ENCODE measurements at places on chromosomes 2 and 18. TPM values are rescaled to one million over a fixed set of nuclear protein-coding genes. Genes with fewer than 3 reads are reported as not detected.

DNA sequence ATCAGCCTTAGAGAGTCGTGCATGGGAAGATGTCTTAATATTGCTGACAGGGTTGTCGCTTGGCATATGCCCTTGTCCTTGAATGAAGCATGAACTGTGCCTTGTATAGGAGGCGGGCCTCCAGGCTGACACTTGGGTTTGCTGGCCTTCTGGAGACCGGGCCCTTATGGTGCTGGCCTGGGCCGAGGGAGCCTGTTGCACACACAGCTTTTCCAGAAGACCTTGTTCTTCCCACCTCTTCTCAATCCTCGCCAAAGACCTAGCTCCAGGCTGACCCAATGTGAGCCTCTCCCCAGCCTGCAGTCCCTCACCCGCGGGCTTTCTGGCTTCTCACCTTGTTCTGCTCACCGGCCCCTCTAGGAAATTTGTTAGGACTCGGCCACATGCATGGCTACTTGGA is 199.1 kb downstream of the FAM210A start:
- no peak for DNase-seq
- H3K4me1 ChIP-seq: no peaks in the 10 kb centered on the region
- H3K27me3 ChIP-seq: no peaks in the 10 kb centered on the region
- no peak overlapping the region for H3K4me3 ChIP-seq
- H3K36me3 ChIP-seq: no peaks in the 10 kb centered on the region
- no peak overlapping the region for H3K27ac ChIP-seq

- no peak overlapping the region for H3K4me3 ChIP-seq
- no peaks in the 10 kb centered on the region for H3K4me1 ChIP-seq
- H3K27ac ChIP-seq: no peak overlapping the region
- no peaks in the 10 kb centered on the region for H3K27me3 ChIP-seq
- DNase-seq: no peak
- no peaks in the 10 kb centered on the region for H3K36me3 ChIP-seq
Observed at GRCh38 chr2:138956116-138956515, 175.9 kb upstream of the NXPH2 start.

GRCh38 chr2:205642599-205643356 is 39.5 kb upstream of the NRP2 start:
- no peak overlapping the region for H3K27ac ChIP-seq
- no peaks in the 10 kb centered on the region for H3K4me1 ChIP-seq
- H3K4me3 ChIP-seq: no peak overlapping the region
- peaks cover 5% of the 10 kb centered on the region for H3K27me3 ChIP-seq
- no peaks in the 10 kb centered on the region for H3K36me3 ChIP-seq
- no peak for DNase-seq

DNA sequence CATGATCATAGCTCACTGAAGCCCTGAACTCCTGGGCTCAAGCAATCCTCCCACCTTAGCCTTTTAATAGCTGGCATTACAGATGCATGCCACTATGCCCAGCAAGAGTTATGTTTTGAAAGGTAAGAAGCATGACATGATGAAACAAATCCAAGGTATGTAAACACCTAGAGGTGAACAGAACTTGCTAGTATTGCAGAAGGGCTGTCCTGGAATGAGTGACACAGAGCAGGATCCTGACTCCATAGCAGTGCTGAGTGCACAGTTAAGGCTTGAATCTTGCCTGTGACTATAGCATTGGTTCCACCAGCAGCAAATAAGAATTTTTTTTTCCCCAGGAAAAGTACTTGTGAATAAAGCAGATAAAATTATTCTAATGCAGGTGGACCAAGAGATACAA is 309.5 kb downstream of the PIK3C3 start:
- H3K27me3 ChIP-seq: peaks cover 3% of the 10 kb centered on the region
- no peak for DNase-seq
- no peaks in the 10 kb centered on the region for H3K36me3 ChIP-seq
- H3K4me3 ChIP-seq: no peak overlapping the region

DNA sequence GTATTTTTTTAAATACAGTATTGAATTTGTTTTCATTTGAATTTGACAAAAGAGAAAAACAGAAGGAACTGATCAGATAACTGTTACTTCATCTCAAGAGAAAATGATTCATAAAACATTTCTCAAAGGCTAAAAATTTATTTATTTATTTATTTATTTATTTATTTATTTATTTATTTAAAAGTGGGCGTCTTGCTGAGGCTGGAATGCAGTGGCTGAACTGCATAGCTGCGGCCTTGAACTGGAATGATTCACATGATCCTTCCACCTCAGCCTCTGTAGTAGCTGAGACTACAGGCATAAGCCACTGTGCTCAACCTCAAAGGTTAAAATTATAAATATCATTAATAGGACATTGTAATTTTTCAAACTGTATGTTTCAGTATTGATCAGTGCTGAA is 4.5 kb upstream of the PUM2 start:
- H3K4me3 ChIP-seq: no peak overlapping the region
- H3K27me3 ChIP-seq: no peaks in the 10 kb centered on the region
- H3K4me1 ChIP-seq: peaks cover 8% of the 10 kb centered on the region
- no peak overlapping the region for H3K27ac ChIP-seq
- H3K36me3 ChIP-seq: peaks cover 2% of the 10 kb centered on the region
- no peak for DNase-seq

DNA sequence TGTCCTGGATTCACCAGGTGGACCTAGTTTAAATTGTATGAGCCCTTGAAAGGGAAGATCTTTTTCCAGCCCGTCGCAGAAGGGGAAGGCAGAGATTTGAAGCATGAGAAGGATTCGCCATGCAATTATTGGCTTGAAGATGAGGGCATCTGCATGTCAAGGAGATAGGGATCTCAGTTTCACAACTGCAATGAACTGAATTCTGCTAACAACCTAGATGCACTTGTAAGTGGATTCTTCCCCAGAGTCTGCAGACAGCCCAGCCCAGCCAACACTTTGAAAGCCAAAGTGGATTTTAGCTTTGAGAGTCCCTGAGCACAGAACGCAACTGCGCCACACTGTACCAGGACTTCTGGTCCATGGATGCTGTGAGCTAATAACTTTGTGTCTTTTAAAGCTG is 286.0 kb downstream of the TSN start:
- no peak overlapping the region for H3K4me3 ChIP-seq
- no peaks in the 10 kb centered on the region for H3K27me3 ChIP-seq
- DNase-seq: no peak
- H3K27ac ChIP-seq: no peak overlapping the region
- H3K36me3 ChIP-seq: no peaks in the 10 kb centered on the region

DNA sequence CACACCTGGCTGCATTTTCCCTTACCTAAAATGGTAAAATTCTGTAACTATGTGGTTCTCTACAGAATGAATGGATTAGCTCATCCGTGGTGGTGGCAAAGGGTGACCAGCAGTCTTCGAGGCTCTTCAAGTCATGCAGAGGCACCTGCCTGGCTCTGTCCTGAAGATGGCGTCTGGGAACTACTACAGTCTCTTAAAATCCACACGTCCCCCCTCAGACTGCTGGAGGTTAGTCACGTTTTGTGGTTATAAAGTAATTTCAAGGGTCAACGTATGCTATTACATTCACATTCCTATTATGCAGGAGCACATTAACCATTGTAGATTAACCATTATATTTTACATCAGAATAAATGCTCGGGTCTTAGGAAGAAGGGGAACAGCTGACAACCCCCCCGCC is 616.7 kb downstream of the GALR1 start:
- no peaks in the 10 kb centered on the region for H3K27me3 ChIP-seq
- no peak for DNase-seq
- no peaks in the 10 kb centered on the region for H3K36me3 ChIP-seq
- H3K4me1 ChIP-seq: no peaks in the 10 kb centered on the region
- H3K4me3 ChIP-seq: no peak overlapping the region

DNA sequence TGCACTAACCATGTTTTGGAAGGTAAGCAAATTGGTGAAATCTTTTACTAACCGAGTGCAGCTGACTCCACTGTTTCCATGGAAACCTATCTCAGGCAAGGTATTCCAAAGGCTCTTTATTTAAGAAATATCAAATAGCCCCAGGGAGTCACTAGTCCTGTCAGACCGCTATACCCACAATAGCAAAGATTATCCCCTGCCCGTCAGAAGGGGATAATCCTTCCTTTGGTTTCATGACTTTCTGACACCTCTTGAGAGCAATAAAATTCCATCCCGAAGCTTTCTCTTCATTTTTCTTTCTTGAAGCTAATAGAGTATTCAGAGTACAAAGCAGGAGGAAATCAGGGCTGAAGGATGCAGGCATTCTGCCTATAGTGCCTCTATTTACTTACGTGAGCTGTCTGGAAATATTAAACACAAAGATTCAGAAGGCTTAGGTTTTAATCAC is 34.7 kb upstream of the MAP2 start:
- no peak overlapping the region for H3K27ac ChIP-seq
- no peak for DNase-seq
- H3K36me3 ChIP-seq: no peaks in the 10 kb centered on the region
- no peaks in the 10 kb centered on the region for H3K27me3 ChIP-seq
- H3K4me1 ChIP-seq: no peaks in the 10 kb centered on the region
- no peak overlapping the region for H3K4me3 ChIP-seq

- no peak overlapping the region for H3K4me3 ChIP-seq
- peaks cover 12% of the 10 kb centered on the region for H3K36me3 ChIP-seq
Observed at GRCh38 chr2:12970861-12971260, 254.1 kb downstream of the TRIB2 start.

The C2orf80 gene
- total RNA-seq: not detected

The SMAD7 gene
- 29.3 TPM for total RNA-seq

The PPP1R1C gene
- not detected for total RNA-seq

The EFR3B gene
- 0.23 TPM for total RNA-seq
